DMS 273 treated with DMSO at 0.1 percent for 48 hours (cell line): ENCODE measurements at places on chromosomes 1 and 21.

DNA sequence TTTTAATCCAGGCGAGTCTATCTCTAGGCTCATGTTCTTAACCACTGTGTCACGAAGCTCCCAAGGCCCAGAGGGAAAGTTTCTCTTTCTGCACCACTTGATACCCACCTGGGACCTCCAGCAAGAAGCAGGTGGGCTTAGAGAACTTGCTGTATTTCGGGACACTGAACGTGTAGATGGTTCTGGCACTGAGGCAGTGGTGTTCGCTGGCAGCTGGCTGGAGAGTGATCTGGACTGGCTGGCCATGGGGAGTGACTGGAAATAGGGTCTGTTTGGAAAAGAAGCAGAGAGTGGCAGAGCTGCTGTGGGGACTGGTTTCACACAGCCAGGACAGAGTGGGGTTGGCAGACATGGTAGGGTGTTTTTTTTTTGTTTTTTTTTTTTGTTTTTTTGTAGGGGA is 16.4 kb upstream of the IL22RA1 start:
- no peak for DNase-seq

- no peak for DNase-seq
Measured at GRCh38 chr21:29637553-29637952, 302.2 kb downstream of the GRIK1 start.

DNA sequence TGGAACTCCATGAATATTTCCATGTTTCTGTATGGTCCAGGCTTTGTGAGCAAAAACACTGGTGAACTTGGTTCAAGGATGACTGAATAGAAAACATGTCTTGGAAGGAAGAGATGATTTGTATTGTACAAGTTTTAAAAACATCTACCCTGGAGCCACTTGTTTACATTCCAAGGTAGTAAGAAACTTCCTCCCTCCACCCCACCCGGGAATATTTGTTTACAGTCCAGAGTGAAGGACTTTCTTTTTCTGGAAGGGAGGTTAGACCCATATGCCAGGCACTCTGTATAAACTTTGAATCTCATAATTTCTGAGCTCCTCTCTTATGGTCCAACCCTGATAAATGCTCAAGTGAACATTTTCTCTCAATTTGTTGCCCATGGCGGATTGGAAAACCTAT is 323.3 kb upstream of the LYPLAL1 start:
- DNase-seq, result no peak

GRCh38 chr1:30274976-30275621 is 448.3 kb downstream of the MATN1 start:
- no peak for DNase-seq

- DNase-seq, result no peak
Measured at GRCh38 chr1:19410393-19410792, 74.9 kb downstream of the CAPZB start.

DNA sequence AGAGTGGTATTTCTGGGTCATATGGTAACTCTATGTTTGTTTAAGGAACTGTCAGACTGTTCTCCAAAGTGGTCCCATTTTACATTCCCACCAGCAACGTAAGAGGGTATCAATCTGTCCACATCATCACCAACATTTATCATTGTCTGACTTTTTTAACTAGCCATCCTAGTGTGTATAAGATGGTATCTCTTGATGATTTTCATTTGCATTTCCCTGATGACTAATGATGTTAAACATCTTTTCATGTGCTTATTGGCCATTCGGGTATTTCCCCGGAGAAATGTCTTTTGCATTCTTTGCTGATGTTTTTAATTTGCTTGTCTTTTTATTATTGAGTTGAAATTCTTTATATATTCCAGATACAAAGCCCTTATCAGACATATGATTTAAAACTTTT is 370.1 kb upstream of the NR5A2 start:
- DNase-seq, result no peak

- no peak for DNase-seq
Measured at GRCh38 chr1:3333903-3334302, 120.6 kb upstream of the ARHGEF16 start.

- DNase-seq, result no peak
Measured at GRCh38 chr1:171142416-171143385, 42.4 kb upstream of the FMO2 start.

DNA sequence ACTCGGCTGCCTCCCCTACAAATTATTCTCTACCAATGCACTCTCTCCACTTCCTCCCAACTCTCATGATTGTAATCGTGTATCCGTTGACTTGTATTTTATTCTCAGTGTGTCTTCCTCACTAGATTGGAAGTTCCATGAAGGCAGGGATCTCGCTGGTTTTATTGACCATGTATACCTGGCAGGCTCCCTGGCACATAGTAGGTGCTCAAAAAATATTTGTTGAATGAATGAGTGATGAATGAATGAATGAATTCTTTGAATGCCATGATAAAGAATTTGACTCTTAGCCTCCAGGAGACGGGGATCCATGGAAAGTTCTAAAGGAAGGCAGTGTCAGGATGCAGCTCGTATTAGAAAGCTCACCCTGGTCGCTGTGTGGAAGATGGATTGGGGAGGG is 28.8 kb upstream of the WASF2 start:
- no peak for DNase-seq

- no peak for DNase-seq
Measured at GRCh38 chr1:248593226-248593625, 4.3 kb downstream of the OR2T10 start.

DNA sequence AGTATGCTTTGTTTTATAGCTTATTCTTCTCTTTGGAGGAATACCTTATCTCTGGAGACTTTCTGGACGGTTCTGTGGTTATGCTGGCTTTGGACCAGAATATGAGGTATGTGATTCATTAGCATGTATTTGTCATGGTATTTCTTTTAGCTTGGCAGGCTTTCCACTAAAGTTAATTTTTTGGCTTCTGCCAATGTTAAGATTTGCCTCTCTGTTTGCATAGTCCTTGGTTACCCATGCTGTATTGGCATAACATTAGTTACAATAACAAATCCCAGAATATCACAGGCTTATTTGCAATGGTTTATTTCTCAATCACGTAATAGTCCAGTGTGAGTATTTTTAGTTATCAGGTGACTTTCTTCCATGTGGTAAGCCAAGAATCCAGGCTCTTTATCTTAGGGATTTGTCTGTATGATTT is 9.7 kb downstream of the ZMPSTE24 start:
- no peak for DNase-seq

DNA sequence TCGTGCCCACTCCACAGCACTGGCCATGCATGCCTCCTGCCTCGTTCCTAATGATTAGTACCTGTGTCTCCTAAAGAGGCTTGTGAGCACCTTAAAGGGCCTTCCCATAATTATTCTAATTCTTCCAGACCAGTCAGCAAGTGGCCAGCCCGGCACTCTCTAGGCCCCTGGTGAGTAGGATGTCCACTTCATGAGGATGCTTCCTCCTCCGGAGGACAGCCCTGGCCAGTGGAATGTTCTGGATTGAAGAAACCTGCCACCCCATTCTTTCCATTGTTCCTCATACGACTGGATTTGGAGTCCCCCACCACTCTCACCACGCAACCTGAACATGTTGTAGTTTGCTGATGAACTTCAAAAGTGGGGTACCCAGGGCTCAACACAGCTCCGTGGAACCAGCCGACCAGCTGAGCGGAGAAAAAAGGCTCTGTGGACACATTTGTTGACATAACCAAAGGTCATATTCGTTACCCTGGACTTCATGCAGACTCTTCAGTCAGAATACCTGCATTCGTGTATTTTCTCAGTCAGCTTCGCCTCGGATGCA is 46.7 kb upstream of the LBR start:
- no peak for DNase-seq

DNA sequence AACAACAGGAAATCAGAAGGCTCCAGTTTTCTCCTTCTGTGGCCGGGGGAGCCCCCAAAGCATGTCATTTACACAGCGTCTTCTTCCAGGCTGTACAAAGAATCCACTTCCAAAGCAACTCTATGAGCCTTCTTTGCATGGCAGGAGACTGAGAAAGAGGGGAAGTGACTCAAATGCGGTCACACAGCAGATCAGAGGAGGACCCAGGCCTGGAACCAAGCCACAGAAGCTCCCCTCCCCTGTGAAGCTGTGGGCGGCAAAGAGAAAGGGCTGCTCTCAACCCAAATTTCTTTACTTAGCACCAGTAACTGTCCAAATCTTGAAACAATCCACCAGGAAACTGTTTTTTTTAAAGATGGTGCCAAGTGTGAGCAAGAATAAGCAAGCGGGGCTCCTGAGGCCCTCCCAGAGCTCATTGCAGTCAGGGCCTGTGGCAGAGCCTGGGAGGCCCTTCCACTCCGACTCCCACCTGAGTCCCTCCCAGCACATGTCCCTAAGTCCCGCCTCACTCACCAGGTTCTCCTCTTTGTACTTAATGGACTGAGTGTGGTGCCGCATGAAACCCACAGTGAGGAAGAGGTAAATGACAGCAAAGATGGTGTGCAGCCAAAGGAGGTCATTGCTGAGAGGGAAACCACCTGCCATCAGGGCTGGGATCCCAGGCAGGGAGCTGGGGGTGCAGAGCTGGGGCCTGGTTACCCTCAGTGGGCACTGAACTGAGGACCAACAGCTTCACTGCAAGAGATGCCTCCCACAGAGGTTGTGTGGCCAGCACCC is 15.9 kb downstream of the TMEM63A start:
- DNase-seq, result no peak

DNA sequence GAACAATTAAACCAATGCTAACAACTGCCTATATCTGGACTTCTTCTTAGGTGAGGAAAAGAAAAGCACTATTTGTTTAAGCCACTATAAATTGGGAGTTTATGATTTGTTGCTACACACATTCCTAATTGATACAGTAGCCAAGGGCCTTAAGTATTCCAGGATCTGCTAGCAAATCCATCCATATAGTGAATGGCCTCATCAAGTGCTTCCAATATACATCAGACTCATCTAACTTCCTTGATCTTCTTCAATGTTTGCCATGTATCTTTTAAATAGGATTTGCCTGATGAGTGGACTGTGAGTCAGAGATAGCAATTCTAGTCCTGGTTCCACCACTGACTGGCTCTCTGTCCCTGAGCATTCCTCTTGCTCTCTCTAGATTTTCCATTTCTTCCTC is 430.2 kb downstream of the OMA1 start:
- DNase-seq, result no peak

DNA sequence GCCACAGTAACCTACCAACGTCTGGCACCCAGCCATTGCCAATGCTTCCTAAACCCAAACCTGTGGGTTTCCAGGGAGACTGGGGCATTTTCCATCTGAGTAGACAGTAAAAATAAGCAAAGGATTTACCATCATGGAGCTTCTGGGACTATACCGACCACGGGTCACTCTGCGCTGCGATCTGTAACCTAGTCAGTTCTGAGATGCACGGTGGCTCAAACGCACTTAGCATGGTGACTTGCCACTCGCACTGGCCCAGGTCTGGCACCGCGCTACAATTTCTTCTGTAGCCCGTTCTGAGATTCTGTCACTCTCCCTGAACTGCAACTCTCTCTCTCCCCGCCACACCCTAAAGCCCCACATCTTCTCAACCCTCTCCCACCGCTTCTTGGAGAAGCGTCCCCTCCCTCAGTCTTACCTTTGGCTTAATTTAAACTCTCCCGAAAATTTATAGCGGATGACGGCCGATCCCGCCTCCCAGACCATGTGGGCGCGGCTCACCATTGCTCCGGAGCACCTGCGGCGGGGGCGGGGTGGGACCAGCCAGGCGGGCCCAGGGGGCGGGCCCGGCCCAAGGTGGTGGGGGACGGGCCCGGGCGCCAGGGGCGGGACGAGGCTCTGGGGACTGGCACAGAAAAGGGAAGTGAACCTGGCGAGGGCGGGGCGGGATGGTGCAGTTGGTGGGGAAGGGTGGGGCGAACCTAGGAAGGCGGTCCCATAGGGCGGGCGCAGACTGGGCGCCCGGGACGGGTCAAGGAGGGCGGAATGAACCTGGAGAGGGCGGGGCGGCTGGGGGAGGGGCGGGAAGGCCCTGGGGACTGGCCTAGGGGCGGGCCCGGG is 493 bp upstream of the MAP3K21 start:
- DNase-seq, result peak; percentile 69

- no peak for DNase-seq
Measured at GRCh38 chr1:41662765-41663437, 178.4 kb upstream of the EDN2 start.

DNA sequence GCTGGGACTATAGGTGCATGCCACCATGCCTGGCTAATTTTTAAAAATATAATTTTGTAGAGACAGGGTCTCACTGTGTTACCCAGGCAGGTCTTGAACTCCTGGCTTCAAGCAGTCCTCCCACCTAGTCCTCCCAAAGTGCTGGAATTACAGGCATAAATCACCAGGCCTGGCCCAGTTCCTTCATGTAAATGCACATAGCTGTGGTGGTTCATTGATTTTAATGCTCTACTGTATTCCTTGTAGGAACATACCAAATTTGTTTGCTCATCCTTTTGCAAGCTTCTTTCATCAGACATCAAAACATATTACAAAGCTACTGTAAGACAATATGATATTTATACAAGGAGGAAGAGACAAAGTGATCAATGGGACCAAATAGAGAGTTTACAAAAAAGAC is 237.5 kb upstream of the ESRRG start:
- DNase-seq, result no peak
